ENCODE measurements at places on chromosomes 2 and 18.
A peak's percentile ranks its signal among the peaks of the same experiment; 100 is the strongest.

GRCh38 chr2:156466739-156467405 lies 30.7 kb downstream of the GPD2 start:
- DNase-seq: no peak

DNA sequence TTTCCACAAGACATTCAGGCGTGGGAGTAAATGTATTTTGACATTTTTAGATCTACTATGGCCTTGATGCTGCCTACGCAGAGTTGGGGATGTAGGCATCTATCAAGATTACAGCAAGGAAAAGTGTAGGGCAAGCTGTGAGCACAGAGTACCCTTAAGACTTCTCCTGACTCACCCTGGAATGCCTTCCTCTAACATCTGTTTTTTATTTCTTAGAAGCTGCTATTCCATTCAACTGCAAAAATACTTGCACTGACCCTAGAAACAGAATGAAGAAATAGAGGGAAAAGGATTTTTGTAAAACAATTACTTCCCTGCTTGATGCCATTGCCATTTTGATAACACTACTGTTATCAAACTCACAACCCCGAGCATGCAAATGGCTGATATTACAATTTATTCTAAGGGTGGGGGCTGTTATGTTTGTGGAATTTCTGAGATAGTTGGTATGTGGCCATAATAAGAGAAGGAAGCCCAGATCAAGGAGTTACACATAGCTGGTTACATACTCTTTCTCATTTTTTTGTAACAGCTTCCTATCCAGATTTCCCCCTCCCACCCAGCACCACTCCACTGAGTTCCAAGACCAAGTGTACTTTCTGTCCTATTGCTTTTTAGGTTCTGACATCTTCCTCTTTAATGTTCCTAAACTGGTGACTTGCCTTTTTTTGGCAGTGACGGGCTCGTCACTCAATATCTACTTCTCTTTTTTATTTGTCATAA lies 6.0 kb upstream of the ROCK1 start:
- DNase-seq: no peak

DNA sequence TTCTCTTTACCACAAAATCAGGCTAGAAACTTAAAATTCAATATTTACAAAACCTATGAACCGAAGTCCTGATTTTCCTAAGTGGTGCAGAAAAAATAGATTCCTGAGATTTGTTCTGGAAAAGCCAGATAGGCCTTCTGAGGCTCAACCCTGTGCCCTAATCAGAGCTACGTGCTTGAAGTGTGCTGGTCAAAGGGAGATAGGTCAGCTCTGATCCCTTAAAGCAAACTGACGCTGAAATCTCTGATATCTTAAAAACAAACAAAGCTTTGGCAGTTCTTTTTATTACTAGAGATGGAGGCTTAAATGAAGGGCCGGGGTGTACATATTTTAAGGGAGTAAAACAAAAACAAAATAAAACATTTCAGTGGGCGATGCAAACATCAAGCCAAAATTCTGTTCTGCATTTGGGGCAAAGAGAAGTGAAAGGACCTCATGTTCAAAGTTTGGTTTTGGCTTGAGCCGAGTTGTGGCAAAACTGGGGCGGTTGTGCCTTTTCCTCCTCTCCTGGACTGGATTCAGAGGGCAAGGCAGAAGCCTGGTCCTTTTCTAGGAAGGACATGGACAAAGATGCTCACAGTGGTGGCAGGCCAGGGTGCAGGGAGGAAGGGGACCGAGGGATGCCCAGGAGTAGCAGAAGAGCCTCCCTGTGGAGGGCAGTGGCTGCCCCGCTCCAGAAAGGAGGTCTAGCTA lies 295.0 kb downstream of the CDCA7 start:
- no peak for DNase-seq

DNA sequence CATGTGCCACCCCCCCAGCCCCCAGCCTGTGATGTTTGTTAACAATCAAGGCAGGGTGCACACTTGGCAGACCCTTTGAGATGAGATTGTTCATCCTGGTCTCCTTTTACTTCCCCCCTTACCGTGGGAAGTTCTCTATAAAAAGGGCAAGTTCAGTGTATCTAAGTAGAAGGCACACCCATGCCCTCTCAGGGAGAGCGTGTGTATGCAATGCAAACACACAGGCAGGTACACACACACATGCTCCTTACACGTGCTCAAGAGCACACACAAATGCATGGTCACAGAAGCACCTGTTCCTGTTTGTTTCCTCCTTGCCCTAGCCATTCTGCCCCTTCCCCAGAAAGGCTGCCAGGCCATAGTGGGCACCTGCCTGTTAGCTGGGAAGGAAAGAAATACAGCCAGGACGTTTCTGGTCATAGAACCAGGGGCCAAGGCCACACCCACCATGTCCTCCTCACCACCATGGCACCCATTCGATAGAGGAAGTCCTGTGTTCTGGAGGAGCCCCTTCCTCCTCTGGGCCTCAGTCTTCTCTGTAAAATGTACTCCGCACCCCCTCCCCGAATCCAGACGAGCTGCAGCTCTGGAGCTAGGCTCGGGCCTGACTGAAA lies 3.1 kb downstream of the ATOH8 start:
- DNase-seq: no peak

GRCh38 chr2:98776136-98776535 lies 45.2 kb upstream of the MGAT4A start:
- no peak for DNase-seq

DNA sequence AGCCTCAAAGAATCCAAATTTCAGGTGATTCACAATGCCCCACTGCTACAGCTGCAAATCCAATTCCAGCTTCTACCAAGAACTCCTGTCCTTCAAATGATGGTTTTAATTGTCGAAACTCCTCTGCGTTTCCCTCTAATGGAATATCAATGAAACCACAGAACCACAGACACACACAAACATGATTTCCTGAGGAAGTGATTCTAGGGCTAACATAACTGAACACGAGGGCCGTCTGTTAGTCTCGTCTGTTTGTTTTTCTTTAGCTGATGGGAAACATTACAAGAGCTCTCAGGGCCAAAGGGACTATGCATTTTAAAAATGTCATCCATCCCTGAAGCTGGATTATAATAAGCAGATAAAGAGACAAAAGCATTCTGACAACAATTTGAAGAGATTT lies 59.4 kb downstream of the RNF152 start:
- peak; percentile 9 for DNase-seq

- DNase-seq: no peak
Measured at GRCh38 chr2:41111836-41112627, 660.1 kb upstream of the SLC8A1 start.

GRCh38 chr18:52694804-52695203 lies 354.8 kb downstream of the DCC start:
- DNase-seq: no peak

GRCh38 chr18:41343808-41344207 lies 611.2 kb upstream of the PIK3C3 start:
- no peak for DNase-seq

- DNase-seq: no peak
Measured at GRCh38 chr18:8303151-8303755, 306.0 kb upstream of the RAB12 start.

- no peak for DNase-seq
Measured at GRCh38 chr2:85718009-85718391, 23.8 kb downstream of the GNLY start.

Measured in CD4-positive, alpha-beta memory T cell (primary cell).